ENCODE measurements at places on chromosomes 16 and 17.

DNA sequence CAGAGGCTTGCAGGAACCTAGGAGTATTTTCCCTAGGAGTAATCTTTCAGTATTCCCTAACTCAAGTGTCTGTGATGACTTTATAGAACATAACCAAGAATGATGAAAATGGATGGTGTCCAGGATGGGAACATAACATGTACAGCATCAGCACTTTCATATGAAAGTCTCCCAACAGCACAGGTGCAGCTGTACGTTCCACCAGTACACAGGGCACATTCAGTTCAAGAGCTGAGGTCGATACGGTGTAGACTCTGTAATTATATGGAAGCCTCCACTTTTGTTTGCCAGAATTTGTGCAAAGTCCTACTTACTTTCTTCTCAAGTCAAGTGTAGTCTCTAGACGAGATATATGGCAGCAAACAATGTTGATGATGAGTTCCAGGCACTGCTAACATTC, 46.2 kb upstream of the CRYM start:
- DNase-seq = no peak

DNA sequence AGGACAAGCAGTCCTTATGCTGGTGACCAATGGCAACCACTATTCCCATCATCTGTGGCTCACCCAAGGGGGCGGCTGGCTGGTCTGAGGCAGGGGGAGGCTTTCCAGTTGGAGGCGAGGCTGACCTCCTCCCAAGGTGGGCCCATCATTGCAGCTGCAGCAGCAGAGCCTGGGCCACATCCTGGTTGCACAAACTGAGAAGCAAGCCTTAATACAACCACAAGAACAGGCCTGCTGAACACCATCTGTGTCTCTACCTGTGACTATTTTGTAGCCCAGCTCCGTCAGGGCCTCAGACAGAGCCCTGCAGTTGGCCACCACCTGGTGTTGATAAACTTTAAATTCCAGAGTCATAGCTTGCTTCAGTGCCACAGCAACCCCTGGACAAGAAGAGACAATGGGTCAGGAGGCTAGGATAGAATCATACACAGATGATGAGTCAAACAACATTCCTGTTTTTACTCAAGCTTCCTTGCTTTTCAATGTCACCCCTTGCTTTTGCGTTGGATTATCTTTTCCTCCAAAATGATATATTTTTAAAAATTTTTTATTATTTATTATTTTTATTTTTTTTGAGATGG, 17.9 kb downstream of the SMCR8 start:
- DNase-seq = no peak

DNA sequence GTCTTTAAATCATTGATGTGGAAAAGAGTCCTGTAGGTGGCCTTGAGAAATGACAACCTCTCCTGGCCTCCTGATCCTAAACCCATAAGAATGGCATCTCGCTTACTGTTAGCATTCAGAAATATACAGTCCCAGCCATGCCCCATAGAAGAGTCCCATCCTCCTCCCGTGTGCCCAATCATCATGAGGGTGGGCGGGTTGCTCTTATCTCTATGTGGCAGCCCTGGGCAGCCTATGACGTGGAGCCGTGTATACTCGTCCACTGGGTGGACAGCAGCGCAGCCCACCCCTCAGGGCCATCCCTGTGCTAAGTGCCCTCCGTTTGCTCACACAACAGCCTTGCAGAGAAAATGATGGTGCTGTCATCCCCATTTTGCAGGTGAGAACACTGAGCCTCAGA, 105.3 kb downstream of the AMFR start:
- DNase-seq = no peak

- DNase-seq = no peak
These were observed 29.4 kb downstream of the NARF start for GRCh38 chr17:82487910-82488309.

GRCh38 chr17:60926466-60927183, 249.0 kb downstream of the BCAS3 start:
- DNase-seq = no peak

Measured in HL-60 (cell line).